ENCODE measurements at places on chromosomes 12 and 14.

GRCh38 chr12:39043424-39043822 lies 138.0 kb upstream of the CPNE8 start:
- DNase-seq: no peak

DNA sequence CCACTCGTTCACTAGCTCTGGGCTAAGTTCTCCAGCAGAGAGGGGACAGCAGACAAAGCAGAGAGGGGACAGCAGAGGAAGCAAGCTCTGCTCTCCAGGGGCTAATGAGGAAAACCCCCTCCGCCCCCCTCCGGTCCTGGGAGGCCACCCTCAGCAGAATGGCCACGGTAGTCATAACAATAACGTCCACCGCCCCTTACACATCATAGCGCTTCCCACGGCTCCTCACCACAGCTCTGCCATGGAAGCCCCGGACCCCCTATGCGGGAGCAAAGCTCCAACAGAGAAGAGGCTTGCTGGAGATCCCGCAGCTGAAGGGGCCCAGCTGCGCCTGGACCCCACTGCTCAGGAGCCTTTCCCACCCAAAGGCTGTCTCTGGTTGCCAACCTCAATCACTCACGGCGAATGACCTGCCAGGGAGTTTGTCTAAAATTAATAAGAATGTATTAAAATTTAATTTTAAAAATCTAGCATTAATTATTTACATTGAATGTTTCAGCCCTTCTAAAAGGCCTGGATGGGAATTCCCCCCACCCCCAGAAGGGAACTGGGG lies 17.4 kb downstream of the BEGAIN start:
- no peak for DNase-seq

DNA sequence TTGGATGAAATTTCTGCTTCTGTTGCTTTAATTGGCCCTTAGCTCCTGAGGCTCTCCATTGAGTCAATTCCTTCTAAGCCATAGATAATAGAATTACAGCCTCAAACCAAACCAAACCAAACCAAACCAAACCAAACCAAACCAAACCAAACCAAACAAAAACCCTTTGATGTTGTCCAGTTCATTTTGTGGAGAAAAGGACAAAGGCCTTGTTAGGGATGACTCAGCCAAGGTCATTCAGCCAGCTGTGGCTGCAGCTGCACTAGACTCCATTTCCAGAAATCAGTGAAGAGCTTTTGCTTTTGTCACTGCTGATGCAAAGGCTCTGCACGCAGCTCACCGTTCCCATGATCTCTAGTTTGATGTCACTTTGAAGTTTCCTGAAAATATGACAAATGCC lies 82.2 kb upstream of the RMST start:
- no peak for DNase-seq

DNA sequence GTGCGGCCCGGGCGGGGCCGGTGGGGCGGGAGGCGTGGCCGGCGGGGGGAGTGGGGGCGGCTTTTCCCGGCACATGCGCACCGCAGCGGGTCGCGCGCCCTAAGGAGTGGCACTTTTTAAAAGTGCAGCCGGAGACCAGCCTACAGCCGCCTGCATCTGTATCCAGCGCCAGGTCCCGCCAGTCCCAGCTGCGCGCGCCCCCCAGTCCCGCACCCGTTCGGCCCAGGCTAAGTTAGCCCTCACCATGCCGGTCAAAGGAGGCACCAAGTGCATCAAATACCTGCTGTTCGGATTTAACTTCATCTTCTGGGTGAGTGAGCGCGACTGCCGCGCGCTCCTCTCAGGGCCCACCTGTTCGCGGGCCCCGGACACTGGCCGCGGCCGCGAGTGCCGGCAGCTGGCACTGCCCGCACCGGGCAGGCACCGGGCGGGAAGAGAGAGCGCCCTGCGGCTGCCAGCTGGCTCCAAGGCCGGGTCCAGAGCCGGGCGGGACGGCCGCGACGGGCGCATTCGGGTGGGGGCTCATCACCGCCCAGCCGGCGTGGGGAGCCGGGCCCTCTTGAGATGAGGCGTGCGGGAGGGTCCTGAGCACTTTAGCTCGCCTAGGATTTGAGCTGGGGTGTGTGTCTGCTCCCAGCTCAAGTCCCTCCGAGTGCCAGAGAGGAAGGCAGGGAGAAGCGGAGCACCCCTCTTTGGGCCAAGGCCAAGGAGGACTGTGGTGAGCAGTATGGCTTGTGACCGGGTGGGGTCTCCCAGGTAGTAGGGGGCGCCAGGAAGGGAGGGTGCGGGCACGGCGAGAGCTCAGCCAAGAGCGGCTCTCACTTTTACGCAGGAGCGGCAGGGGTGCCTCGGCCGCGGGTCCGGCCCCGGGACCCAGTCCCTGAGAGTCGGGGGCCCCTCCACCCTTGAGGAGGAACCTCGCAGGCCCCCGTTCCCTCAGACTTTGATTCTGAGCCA lies at the start of gene CD9:
Gene CD9 (plus strand): TSS at position 145 of the 957 bp plus-strand sequence. CDS start 100 bp downstream, at position 245.
- DNase-seq: no peak

- DNase-seq: no peak
These were observed 233.0 kb downstream of the SLC41A2 start for GRCh38 chr12:104724992-104725585.

DNA sequence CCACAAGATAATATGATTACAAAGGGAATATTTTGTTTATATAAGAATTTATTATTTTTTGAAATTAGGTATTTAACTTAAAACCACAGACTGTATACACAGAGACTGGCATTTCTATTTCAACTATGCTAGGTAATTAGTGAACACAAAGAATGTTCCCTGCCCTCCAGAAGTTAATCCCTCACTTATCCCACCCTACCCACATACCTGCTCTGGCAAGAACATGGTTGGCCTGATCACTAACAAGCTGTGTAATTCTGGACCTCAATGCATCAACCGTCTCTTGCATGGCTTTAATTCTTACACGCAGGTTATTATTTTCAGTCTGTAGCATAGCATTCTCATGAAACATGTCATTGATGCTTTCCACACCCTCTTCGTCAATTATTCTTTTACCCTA lies 85.9 kb downstream of the KIF21A start:
- DNase-seq: no peak

- no peak for DNase-seq
These were observed 7.8 kb downstream of the LRRK2 start for GRCh38 chr12:40232602-40233001.

DNA sequence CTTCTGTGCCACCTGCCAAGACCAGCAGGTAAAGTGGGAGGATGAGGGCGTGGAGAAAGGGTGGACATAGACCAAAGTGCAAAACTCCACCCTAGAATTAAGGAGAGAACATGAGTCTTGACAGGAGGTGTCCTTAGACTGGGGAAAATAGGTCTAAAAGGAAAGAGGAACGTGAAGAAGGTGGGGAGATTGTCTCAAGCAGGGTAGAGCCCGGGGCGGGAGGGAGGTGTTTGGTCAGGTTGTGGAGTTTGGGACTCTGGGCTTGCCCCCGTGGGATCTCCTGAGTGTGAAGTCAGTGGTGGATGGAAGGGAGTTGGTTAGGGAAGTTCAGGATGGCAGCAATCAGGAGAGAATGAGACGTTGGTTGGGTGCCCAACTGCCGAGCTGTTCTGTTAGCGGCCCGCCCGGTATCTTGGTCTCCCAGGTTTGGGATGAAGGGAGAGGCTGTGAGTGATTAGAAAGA lies 386 bp downstream of the DGKA start:
- no peak for DNase-seq

- no peak for DNase-seq
These were observed 82.4 kb downstream of the ZFC3H1 start for GRCh38 chr12:71581206-71581605.

DNA sequence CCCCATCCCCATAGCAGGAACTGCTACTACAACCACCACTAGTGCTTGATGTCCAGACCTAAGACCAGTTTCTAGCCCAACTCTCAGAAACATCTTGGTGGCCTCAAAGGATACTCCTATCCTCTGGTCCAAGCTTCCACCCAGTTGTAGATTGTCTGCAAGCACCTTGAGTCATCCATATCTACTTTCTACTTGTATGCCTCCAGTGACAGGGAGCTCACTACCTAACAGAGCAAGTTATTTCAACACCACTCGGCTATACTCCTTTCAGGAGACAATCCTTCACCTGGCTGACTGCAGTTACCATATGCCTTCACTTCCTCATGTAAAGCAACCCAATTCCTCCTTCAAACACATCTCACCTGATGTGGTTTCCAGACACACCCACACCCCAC lies 49.5 kb downstream of the KDM2B start:
- DNase-seq: no peak

DNA sequence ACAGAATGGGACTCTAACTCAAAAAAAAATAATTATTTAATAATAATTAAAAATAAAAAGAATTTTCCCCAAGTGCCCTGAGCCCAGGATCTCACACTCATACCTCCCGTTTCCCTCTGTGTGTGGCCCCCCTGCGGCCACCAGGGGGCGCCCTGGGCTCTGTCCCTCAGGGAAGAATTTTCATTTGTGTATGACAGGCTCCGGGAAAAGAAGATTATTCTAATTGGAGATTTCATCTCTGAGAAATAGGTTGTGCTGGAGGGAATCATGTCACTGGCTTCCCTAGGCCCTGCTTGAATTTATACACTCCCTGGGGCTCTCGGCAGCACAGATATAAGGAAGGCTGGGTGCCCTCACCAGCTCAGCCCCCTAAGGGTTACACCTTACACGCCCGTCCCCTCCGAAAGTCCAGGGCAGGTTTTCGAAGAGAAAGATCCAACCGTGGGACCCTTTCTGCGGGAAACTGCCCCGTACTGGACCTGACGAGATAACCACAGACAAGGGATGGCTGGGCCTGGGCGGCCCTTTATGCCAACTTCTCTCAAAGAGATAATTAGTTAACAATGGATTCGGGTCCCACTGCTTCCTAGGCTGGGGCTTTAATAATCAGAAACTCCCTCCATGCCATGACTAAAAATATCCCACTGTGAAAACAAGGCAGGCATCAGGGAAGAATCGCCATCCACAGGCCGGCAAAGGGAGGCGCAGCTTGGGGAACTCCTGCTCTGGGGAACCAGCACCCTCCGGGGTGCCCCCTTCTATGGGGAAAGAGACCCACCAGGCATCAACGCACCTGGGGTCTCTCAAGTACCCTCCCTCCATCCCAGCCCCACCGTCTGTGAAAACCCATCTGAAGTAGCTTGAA lies 80.7 kb downstream of the KDM2B start:
- peak; percentile 48 for DNase-seq

- no peak for DNase-seq
These were observed 6.3 kb upstream of the NANOGNB start for GRCh38 chr12:7758766-7759140.

DNA sequence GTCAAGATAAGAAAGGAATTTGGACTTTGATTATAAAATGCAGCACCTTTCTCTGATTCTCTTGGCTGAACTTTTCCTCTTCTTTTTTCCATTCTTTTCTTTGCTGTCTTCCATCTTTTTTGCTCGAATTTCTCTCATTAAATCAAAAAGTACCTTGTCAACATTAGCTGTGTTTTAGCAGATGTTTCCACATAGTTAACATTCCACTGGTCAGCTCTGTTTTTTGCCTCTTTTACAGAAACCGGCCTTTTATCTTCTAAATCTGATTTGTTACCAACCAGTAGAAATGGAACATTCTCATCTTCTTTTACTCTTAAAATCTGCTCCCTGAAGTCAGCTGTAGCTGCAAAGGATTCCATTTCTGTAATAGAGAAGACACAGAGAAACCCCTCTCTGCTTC lies 71.1 kb upstream of the SYT1 start:
- no peak for DNase-seq

GRCh38 chr12:79858518-79858917 lies 76.4 kb downstream of the PPP1R12A start:
- no peak for DNase-seq

GRCh38 chr12:108268397-108268796 lies 70.7 kb downstream of the CMKLR1 start:
- DNase-seq: no peak

DNA sequence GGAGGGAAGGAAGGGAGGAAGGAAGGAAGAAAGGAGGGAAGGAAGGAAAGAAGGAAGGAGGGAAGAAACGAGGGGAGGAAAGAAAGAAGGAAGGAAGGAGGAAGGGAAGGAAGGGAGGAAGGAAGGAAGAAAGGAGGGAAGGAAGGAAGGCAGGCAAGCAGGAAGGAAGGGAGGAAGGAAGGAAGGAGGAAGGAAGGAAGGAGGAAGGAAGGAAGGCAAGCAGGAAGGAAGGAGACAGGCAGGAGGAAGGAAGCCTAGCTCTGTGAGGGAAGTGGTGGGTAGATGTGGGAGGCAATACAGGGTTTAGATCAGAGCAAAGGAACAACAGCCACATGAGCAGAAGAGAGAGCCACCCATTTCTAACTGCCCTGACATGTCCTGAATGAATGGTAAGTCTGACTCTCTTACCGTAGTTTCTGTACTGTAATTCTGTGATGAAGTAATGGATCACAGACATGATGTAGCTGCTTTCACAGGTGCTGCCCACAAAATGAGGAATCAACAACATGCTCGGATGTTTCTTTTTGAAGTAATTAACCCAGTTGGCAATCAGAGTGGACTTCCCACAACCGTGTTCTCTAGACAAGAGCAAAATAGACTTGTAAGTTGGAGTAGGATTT lies 24.4 kb upstream of the HSP90B1 start:
- DNase-seq: no peak

- no peak for DNase-seq
These were observed 30.9 kb downstream of the NT5DC3 start for GRCh38 chr12:103810111-103810510.

GRCh38 chr12:55008944-55009585 lies 10.7 kb upstream of the NEUROD4 start:
- no peak for DNase-seq

DNA sequence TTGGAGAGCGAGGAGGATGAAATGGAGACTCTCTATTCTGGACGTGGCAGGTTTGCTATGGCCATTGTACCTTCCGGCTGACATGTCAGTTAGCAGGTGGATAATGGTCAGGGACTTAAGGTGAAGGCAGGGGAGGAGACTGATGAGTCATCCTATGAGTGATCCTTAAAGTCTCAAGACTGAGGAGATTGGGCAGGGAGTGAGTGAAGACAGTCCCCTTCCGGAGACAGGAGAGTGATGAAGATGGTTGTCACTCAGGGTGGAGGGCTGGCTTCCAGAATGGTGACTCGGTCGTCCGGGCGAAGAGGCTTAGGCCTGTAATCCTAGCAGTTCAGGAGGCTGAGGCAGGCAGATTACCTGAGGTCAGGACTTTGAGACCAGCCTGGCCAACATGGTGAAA lies 49.8 kb upstream of the CCDC63 start:
- DNase-seq: no peak

GRCh38 chr12:47328831-47329545 lies 249.2 kb upstream of the AMIGO2 start:
- no peak for DNase-seq

Measured in stimulated activated CD8-positive, alpha-beta memory T cell treated with anti-CD3 and anti-CD28 coated beads, Interleukin-2, amount 100 ng/mL, for 1 hour (primary cell).